ENCODE measurements at places on chromosomes 1 and 21.
A peak's percentile ranks its signal among the peaks of the same experiment; 100 is the strongest.

GRCh38 chr1:197156692-197157091, 10.2 kb upstream of the ASPM start:
- DNase-seq: no peak

- peak; percentile 77 for DNase-seq
Measured at GRCh38 chr1:202615501-202616354, 94.5 kb downstream of the SYT2 start.

- DNase-seq: no peak
Measured at GRCh38 chr21:32320726-32321125, 22.1 kb downstream of the MRAP start.

DNA sequence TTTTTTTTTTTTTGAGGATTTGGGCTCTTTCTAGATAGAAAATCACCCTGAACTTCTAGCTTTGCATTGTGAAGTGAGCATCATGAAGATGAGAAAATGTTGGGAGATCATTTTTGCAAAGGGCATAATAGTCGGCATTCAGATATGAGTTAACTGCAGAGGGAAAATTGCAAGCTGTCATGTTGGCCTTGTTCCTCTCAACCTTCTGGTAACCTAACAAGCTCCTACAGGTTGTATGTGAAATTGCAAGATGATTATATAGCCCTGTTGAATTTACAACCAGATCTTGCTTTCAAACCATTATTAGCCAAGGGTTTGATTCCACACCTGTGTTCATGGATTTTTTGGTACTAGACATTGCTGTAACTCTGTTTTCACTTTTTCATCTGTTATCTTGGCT, 2.2 kb downstream of the ELOA start:
- DNase-seq: peak; percentile 41

Measured in RCC 7860 (cell line).